ENCODE measurements at places on chromosomes 5 and 9.

- no peak for DNase-seq
Measured at GRCh38 chr9:76045221-76045620, 154.7 kb downstream of the PCSK5 start.

- peak; percentile 56 for DNase-seq
Measured at GRCh38 chr5:129125819-129126218, 31.3 kb downstream of the ISOC1 start.

DNA sequence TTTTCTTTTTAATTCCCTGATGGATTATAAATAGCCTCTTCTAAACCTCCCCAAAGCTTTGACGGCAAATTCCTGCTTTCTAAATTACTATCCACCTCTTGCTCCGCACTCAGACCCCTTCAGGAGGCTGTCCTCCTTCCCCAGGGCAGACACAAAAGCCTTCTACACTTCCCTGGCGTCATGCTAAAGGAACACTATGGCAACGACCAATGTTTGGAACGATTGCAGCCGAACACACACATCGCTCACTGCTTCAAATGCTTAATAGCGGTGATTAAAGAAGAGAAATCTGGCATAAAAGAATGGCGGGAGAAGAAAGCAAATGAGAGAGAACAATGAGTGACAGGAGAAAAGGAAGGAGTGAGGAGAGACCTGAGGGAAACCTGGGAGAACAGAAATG lies 297.3 kb downstream of the MLLT3 start:
- no peak for DNase-seq

DNA sequence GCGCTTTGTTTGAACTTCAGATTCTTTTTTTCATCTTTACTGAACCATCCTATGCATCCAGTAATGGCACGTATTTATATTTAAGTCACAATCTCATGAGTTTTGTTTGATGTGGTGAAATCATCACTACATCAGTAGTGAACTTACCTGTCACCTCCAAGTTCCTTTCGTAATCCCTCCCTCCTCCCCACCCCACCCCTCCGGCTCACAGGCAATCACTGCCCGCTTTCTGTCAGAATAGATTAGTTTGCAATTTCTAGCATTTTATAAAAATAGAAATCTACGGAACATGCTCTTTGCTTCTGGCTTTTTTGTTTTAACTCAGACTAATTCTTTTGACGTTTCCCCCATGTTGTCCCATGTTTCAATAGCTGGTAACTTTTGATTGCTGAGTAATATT lies 305.4 kb upstream of the IRX4 start:
- no peak for DNase-seq

DNA sequence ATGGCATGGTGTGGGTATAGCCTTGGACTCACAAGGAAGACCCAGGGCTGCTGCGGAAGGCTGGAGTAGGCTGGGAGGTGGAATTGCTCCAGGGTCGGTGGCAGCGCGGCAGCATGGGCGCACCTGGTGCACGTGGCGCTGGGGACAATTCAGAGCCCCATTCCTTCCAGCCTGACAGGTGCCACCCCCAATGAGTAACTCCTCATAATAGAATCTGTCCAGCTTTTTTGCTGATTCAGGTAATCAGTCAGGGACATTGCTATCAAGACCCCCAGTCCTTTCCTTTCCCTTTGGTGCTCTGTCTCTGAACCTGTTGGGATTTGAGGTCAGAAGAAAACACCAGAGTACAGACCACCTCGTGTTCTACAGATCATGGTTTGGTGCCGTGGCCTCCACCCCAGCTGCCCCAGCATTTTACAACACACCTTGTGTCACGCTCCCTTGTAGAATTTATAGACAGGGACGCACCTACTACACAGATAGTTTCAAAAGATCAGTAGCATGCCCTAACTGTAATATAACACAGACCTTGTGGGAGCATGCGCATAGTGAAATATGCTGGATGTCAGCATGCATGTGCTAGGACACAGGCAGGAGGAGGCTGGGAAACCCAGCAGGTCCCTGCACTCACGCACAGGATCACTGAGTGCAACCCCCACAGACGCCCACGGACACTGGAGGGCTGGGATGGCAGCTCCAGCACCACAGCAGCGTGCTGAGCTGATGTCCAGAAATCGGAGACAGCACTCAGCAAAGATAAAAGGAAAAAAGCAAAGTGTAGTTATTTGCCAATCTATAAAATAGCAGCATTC lies 47.9 kb upstream of the CTSL start:
- DNase-seq: no peak

DNA sequence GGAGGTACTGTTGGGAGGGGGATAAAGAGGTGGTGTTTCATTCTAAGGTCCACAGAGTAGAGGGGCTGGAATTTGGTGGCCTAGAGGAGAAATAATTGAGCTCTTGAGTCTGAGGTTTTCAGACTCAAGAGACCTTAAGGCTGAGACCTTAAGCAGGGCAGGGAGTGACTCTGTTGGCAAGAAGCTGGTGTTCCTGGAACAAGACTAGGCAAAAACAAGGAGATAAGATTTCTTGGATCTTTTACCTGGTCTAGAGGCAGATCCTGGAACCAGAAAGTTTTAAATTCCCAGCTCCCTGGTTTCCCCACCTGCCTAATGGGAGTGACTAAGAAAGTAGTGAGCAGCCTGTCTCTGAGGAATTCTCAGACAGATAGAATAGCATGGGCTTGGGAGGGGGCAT lies 4.1 kb upstream of the CCL21 start:
- DNase-seq: no peak

DNA sequence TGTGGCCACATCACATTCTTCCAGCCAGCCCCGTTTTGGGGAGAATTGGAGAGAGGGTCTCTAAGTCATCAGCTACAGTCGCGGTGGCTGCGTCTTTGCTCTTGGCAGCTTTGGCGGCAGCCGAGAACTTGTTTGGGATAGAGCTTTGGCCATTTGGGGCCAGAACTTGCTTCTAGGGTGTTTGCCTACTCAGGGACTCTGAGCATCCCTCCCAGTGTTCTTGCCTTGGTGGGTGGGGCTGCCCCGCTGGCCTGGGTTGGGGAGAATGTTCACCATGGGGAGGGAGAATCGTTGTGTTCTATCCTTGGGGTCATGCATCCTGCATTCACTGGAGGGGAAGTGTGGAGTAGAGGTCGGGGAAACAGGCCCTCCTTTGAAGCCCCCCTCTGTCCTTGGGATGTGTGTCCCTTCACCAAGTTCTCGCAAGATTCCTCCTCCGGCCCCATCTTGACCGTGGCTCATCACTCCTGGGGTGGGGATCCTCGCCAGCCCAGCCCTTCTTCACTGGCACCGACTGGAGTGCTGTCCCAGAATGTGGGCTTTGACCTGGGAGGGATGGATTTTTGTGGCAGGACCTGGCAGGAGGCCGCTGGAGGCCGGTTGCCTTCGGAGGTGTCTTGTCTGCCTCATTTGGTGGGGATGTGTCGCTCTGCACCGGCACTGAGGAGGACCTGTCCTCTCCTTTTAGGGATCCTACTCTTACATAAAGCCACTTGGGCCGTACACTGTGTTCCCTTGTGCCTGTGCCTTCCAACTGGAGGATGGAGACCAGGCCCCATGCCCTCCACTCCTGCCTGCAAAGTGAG lies 3.5 kb downstream of the PHF2 start:
- no peak for DNase-seq

GRCh38 chr9:113011911-113012381 lies at the start of gene ZNF883:
TSS of gene ZNF883 (minus strand) at chr9:113012192.
- no peak for DNase-seq

GRCh38 chr9:6426117-6426516 lies 13.1 kb downstream of the UHRF2 start:
- DNase-seq: no peak

- DNase-seq: no peak
Measured at GRCh38 chr5:148214665-148215185, 11.9 kb downstream of the SPINK6 start.

DNA sequence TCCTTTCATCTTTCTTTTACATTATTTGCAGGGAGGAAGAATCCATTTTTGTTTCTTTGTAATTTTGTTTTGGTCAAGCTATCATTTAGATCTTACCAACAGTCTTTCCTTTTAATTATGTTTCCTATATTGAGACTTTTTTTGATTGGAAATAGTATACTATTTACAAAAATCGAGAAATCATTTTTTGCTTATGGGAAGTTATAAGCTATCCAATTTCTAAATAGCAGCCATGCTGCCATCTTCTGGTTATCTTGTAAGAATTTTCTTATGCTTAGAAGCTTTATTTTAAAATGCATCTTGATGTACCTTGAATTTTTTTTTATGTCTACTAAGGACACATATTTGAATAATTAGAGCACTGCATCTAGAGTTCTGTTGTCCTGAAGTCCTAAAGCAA lies 821.2 kb downstream of the PTPRD start:
- DNase-seq: peak; percentile 9

- no peak for DNase-seq
Measured at GRCh38 chr5:1865948-1866347, 16.8 kb downstream of the IRX4 start.

DNA sequence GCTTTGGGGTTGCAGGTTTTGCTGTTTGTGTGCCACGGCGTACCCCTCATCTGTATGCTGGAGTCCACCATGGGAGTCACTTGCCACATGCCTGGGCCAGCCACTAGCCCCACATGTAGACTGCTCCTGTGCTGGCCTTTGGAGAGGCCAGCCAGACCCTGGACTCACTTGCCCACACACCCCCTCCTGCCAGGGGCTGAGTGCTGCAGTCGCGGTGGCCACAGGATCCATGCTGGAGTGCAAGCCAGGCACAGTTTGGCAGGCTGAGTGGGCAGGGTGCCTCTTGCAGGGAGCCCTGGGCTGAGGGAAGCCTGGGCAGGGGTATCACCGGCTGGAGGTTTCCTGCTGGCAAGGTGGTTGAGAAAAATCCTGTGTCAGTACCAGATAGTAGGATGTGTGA lies 25.6 kb upstream of the GCNT1 start:
- no peak for DNase-seq

GRCh38 chr5:172799416-172799815 lies 28.4 kb upstream of the DUSP1 start:
- DNase-seq: no peak

GRCh38 chr9:77486968-77487367 lies 161.2 kb downstream of the GNA14 start:
- no peak for DNase-seq

DNA sequence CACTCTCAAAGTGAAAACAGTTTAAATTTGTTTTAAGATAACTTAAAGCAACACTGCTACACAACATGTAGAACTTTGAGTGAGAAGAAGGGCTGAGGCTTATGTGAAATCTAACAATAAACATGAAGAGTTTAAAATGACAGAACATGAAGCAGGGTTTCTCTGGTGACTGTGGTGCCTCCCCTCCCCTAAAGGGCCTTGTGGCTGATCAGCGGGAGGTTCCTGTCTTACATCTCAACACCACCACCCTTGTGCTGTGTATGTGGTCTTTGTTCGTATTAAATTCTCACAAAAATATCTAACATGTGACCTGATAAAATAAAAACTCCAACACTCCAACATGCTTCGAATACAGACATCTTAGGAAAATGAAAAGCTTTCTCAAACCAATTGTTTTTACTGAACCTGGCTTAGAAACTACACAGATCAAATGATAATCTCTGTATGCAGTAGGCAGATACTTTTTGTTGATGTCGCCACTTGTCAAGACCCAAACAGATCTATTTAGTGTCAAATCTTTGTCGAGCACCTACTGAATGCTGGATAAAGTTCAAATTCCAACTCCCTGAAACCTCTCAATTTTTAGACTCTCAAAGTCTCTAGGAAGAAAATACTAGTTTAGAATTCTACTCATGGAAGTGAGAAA lies 9.9 kb upstream of the IQGAP2 start:
- DNase-seq: no peak

- DNase-seq: no peak
Measured at GRCh38 chr9:88187631-88188030, 49.4 kb upstream of the SPATA31C2 start.

DNA sequence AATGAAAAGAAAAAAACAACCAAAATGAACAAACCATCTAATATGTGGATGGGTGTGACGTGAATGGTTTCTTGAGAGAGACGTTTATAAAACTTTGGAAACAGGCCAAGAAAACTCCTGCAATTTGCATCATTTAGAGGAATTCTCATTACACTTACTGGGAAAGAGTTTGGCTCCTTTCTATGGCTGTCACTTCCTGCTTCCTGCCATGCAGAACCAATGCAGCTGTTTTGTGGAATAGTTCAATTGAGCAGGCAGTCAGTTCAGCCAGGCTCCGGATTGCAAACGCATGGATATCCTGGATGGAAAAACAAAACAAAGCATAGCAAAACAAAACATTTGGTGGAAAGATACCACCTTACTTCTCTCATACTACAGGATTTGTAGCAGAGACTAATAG lies 36.6 kb downstream of the FAM114A2 start:
- DNase-seq: no peak

GRCh38 chr9:121818016-121818661 lies 166.7 kb downstream of the DAB2IP start:
- DNase-seq: no peak

GRCh38 chr5:64690417-64691151 lies at the start of gene SHISAL2B:
TSS of gene SHISAL2B (plus strand) at chr5:64690503. CDS start at chr5:64690624, 121 bp downstream.
- DNase-seq: no peak

DNA sequence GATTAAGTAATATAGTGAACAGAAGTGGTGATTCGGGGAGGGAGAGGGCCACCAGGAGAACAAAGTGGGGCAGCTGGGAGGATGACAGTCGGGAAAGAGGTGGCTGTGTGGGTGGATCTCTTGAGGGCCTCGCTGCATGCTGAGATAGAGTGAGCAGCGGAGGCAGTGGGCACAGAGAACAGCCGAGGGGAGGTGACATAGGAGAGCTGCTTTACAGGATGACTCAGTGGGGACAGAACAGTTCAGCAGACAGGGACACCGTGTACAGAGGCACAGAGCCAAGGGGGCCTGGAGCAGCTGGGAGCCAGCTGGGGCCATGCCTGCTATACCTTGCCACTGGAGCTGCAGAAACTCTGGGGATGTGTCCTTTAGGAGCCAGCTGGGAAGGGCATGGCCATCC lies 273.9 kb downstream of the GADD45G start:
- DNase-seq: no peak

DNA sequence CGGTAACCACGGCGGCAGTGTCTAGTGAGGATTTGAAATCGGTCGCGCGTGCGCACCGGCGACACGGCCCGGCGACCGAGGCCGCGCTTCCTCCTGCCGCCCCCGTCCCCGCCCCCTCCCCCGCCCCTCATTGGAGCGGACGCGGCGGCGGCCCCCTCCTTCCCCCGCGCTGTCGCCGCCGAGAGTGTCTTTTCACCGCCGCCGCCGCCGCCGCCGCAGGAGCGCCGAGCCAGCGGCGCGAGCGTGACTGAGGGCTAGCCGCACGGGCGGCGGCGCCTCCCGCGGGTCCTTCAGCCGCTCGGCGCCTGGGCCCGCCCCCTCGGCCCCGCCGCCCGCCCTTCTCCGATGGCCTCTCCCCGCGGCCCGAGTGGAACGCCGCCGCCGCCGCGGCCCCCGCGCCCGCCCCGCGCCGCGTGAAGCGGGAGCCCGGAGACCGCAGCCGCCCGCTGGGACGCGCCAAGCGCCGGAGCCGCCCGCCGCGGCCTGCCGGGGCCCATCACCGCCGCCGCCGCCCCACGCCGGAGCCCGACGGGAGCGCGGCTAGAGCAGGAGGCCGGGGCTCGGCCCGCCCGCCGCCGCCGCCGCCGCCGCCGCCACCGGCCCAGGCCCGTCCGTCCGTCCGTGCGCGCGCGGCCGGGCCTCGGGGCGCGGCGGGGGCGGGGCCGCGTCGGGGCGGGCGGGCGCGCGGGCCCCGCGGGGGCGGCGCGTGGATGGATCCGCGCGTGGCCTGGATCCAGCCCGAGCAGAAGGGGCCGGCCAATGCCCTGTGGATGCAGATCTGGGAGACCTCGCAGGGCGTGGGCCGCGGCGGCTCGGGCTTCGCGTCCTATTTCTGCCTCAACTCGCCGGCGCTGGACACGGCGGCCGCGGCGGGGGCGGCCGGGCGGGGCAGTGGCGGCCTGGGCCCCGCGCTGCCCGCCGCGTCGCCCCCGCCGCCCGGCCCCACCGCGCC lies at the start of gene TENT4A:
TSS of gene TENT4A (plus strand) at position 159 of the 952 bp plus-strand sequence. CDS start at position 711, 552 bp downstream.
- DNase-seq: no peak

GRCh38 chr9:92140754-92141143 lies 25.5 kb upstream of the SPTLC1 start:
- no peak for DNase-seq
